ENCODE measurements at places on chromosomes 1 and 21.

GRCh38 chr1:159841749-159842148, 15.1 kb downstream of the SLAMF8 start:
- no peaks in the 10 kb centered on the region for H3K27me3 ChIP-seq
- H3K4me1 ChIP-seq: no peaks in the 10 kb centered on the region
- no peak overlapping the region for H3K4me3 ChIP-seq
- DNase-seq: no peak
- no peak overlapping the region for H3K27ac ChIP-seq

DNA sequence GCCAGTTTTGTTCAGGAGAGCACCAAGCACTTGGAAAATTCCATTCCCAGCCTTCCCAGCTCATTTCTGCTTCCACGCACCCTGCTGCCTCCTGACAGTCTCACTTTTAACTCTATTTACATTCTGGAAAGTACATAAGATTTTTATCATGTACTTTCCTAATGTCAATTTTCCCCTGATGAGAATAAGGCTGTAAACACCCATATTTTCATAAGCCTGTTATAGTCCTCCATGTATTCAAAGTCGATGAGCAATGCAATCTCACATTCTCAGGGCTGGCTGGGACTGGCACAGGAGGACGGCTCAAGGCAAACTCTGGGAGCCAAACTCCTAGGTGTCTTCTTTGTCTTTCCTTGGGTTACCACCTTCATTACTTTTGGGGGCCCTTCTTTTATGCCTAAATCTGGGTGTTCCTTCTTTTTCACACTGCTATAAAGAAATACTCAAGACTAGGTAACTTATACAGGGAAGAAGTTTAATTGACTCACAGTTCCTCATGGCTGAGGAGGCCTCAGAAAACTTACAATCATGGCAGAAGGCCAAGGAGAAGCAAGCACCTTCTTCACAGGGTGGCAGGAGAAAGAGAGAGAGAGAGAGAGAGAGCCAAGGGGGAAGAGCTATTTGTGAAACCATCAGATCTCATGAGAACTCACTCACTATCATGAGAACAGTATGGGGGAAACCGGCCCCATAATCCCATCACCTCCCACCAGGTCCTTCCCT, 94.6 kb downstream of the IGSF21 start:
- H3K36me3 ChIP-seq: no peaks in the 10 kb centered on the region
- DNase-seq: no peak
- no peak overlapping the region for H3K4me3 ChIP-seq
- H3K27ac ChIP-seq: no peak overlapping the region

DNA sequence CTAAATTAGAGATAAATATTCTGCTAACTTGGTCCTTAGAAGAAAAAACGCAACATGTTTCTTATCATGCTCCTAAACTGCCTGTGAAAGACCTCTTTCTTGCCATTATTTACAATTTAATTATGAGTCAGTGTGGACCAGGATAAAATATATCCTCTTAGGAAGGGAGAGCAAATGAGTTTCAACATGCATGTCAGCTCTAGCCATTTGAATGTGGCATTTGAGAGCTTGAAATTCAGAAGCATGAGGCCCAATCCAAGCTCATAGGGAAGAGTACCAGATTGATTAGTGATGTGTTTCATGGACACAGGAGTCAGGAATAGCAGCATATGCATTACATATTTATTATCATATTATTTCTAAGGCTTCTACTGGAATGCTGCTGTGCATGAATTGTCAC, 39.3 kb downstream of the TBX15 start:
- no peak for DNase-seq
- H3K27me3 ChIP-seq: peaks cover 4% of the 10 kb centered on the region
- H3K4me3 ChIP-seq: no peak overlapping the region
- no peaks in the 10 kb centered on the region for H3K36me3 ChIP-seq
- H3K27ac ChIP-seq: no peak overlapping the region

DNA sequence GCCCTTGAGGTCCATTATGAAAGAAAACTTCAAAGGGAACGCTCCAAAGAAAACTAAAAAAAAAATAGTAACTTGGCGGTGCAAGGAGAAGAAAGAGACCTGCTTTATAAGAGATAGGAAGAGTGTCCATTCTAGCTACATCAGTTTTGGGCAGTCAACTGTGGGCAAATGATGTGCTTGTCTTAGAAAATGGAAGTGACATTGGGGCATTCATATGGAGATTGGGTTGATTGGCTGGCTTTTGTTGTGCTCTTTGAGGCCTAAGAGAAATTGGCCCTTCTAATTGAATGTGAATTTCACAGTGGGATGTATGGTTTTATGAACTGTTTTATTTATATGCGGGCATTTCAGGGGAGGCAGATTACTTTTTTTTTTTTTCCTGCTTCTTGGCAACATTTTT, 13.2 kb downstream of the PPP1R12B start:
- H3K36me3 ChIP-seq: no peaks in the 10 kb centered on the region
- no peak overlapping the region for H3K27ac ChIP-seq
- no peaks in the 10 kb centered on the region for H3K27me3 ChIP-seq
- no peak for DNase-seq

All from IMR-90 (cell line).